Activated CD4-positive, alpha-beta T cell treated with anti-CD3 and anti-CD28 coated beads for 36 hours (primary cell): ENCODE measurements at places on chromosomes 1 and 21. TPM values are rescaled to one million over a fixed set of nuclear protein-coding genes. Genes with fewer than 3 reads are reported as not detected.

BARHL2 gene
- not detected for total RNA-seq

- DNase-seq, result no peak
Measured at GRCh38 chr1:160789702-160790611, 6.0 kb upstream of the LY9 start.

DNA sequence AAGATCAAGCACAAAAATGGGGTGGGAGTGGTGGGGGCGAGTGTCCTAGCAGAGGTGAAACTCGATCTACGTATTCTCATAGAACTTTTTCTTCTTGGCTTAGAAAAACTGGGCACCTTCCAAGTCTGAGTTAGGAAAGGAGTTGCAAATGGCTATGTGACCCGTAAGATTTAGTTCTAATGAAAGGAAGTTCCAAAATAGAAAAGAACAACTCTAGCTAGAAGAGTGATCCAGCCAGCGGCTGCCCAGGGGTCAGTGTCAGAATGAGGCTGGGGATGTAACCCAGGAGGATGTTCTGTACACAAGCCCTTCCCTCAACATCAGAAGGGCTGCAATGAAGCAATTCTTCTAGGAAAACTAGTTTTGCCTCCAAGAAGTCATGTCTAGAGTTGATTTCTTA is 5.2 kb downstream of the MTARC1 start:
- DNase-seq, result no peak

PRMT6 gene
- 15.4 TPM for total RNA-seq

- no peak for DNase-seq
Measured at GRCh38 chr1:198959032-198959431, 320.2 kb downstream of the PTPRC start.

STIL gene
- 36.0 TPM for total RNA-seq

DNA sequence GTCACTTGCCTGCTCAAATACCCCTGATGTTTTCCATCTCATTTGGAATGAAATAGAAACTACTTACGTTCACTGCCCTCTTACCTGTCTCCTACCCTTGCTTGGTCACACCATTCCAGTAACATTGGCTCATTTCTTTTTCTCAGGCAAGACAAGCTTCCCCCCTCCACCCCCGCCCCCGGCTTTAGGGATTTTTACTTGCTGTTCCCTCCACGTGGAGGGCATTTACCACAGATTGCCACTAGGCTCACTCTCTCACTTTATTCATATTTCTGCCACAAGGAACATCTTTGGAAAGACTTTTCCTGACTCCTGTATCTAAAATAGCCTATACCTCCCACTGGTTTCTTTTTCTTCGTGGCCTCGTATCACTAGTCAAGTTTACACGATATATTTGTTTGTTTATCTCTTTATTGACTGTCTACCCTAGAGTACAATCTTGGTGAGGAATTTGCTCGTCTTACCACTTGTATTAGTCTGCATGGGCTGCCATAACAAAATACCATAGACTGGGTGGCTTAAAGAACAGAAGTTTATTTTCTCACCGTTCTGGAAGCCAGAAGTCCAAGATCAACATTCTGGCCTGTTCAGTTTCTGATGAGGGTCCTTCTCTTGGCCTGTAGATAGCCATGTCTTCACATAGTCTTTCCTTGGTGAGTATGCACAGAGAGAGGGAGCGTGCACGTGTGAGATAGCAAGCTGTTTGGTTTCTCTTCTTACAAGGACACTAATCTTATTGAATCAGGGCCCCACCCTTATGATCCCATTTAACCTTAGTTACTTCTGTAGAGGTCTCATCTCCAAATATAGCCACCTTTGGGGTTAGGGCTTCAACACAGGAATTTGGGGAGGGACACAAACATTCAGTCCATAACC is 126.2 kb downstream of the NRDC start:
- DNase-seq, result no peak

DNA sequence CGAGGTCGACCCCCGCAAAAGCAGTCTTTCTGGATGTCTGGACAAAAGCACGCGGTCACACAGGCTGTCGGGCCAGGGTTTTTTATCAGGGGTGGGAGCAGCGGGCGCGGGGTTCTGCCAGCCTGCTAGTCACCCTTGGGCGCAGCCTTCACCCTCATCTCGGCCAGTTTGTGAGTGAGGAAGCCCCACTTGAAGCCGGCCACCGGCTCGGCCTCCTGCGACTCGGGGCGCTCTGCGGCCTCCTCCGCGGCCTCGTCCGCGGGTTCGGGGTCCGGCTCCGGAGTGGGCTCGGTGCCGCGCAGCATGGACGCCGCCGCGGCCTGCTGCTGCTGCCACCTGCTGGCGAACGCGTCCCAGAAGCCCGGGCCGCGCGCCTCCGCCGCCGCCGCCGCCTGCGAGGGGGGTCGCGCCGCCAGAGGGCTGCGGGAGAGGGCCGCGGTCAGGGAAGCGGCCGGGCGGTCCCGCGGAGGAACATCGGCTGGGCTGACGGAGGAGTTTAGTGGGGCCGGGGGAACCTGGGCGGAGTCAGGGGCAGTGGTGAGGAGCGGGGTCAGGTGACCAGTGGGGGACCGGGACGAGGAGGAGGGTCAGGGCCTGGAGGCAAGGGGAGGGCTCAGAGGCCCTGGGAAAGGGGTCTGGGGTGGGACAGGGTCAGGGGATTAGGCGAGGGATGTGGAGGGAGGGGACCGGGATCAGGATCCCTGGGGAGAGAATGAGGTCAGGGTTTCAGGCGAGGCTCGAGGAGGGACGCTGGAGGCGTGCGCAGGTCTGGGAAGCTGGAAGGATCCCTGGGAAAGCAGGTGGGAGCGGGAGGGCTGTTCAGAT is 4.5 kb downstream of the C1orf232 start:
- DNase-seq, result peak; percentile 75
